ENCODE measurements at places on chromosomes 7 and 10.

DNA sequence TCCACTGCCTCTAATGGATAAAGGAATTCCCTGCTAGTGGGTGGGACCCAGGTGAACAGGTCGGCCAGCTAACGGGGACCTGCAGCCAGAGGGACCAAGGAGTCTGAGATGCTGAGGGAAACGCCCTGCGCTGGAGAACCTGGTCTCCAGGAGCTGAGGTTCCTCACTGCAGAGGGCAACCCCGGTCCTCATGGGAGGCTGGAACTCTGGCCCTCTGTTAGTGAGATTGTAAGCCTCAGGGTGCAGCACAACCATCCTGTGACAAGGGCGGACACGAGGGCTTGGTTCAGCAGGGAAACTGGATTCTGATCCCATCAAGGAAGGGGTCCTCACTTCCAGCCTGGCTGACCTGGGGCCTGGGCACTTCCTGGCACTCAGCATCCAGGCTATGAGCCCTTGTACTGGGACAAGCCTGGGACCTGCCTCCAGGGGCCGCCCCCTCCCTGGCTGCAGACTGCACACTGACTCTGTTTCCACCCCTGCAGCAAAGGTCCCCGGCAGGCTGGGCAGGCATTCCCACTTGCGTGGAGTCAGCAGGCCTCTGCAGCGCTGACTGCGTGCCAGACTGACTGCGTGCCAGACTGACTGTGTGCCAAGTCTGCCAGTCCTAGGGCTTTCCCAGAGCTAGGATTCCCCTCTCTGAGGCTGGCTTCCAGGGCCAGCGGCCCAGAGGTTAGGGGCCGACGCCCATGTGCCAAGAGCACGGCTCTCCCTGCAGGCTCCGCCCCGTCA is 143.2 kb downstream of the MAPK8 start:
- DNase-seq: no peak

GRCh38 chr7:132837529-132837928 is 244.4 kb downstream of the CHCHD3 start:
- no peak for DNase-seq

DNA sequence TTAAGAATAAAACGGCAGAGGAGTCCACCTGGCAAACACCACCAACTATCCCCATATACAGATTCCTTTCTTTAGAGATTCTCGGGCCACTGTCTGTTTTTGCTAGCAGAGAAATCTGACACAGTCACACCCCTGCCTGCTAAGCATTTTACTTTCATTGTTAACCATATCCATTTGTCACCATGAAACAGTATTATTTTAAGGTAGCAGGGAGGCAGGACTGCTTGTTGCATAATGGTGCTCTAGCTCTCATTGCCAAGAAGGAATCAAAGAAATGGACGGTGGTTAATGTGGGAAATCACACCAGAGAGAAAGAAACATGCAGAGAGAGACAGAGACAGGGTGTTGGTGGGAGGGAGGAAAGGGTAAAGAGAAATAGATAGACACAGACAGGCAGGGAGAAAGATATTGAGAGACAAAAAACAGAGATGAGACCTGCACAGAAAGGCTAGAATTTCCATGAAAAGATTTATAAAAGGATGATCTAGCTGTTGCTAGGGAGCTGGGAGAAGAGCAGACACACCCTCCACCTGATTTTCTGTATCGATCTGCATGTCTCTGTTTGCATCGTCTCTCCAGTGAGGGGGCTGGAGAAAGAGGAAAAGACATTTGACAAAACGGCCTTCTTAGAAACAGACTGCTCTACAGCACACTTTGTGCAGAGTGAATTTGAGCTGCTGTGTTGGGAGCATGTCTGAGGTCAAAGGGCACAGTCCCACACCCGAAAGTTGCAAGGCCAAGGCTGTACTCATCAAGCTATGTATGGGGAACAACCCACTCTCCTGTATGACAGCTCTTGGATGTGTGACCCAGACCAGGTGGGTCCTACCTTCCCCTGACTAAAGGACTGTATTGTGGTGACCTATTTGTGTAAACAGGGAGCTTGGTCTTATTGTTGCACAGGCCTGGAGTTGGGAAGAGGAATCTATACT is 303.1 kb downstream of the FZD1 start:
- DNase-seq: no peak

DNA sequence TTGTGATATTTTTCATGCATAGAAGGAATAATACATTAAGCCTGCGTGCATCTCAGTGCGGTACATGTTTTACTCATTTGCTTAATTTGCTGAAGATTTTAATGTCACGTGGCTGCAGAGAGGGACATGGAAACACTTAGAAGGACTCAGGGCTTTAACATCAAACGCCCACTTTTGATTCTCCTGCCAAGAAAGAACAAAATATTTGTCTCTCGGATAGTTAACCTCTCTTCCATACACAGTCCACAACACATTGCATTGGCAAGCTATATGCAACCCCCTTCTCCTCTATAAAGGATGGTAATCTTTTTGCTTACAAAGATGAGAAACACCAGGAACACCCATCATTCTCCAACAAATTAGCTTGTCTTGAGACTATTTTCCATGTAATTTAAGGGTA is 148.0 kb upstream of the NRP1 start:
- no peak for DNase-seq

DNA sequence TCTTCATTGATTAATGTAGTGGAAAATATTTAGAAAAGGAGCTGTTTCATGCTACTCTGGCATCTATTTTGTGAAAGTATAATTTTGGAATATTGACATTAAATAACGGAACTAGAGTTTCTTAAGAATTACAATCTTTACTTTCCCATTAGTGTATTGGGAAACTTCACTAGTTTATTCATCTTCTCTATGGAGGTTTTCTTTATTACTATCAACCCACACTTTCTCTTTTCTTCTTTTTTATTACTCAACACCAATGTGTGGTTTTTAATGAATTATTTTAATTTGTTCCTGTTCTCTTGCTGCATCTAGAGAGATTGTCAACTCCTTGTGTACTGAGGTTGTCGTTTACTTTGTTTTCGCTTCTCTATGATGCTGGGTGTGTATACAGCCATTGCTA is 20.4 kb upstream of the ITGB8 start:
- DNase-seq: no peak

DNA sequence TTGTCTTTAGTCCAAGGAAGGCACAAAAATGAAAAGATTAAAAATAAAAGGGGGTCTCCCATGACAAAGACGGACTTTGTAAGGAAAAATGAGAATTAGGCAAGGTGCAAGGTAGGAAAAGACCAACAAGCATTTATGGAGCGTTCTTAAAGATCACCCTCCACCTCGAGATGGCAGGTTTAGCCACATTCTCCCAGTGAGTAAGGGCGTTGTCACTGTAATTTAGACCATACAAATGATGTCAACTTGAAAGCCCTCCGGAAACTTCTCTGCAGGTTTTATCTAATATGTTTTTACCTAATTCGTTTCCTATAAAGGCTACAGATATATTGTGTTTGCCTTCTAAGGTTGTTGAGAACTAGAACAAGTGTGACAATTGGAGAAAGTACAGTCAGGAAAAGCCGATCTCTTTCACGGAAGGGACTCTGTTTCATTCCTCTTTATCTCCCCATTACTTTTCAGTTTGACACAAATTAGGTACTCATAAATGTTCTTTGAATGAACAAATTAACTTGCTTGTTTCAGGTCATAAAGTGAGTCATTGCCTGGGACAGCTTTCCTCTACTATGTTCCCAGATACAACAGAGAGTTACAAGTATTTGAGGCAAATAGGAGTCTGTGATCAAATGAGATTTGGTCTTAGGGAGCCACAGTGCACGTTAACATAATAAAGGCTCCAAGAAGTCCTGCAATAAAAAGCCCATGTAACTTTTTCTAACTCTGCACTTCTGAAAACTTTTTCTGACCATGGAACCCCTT is 102.6 kb upstream of the HABP2 start:
- no peak for DNase-seq

DNA sequence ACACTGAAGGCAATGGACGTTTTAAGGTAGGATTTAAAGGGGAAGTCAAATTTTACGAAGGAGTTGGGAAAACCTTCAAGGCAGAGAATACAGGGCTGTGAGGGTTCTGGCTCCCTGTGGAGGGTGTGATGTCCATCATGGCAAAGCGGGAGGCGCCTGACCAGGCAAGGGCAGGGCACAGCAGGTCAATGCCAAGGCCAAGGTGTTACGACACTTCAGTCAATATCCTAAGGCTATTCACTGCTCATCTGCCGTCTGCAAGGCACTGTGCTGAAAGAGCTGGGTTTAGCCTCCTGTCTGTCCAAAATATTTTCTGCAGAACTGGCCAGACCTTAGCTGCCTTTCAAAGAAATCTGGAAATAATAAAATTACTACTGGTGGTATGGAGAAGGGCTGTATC is 297.9 kb upstream of the MGMT start:
- no peak for DNase-seq

DNA sequence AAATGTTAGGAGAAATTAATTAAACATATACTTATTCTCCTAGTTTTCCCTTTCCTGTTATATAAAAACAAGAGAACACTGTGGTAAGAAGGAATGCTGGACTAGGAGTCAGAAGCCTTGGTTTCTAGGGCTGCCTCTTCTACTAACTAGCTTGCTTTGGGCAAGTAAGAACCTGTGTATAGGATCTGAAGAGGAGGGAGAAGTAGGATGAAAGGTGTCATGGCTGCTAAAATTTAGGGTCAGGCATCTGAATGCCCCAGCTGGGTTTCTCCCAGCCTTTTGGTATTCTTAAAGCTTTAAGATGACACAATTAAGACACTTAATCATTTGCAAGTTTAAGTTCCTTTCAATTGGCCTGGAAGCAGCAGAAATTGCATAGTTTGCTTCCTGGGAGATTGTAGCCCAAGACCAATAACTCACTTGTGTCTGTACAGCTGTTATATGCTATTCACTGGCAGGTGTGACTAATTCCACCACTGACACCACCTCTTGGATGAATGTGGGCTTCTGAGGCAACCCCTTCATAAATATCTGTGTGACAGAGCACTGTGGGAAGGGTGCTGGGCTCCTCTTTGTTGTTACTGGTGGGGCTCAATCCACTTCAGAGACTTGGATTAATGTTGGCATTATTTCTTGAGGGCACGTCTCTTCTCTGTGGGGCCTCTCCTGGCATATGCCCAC is 137.2 kb downstream of the LRMDA start:
- no peak for DNase-seq

- peak; percentile 25 for DNase-seq
These were observed 97.3 kb upstream of the MPP7 start for GRCh38 chr10:28400176-28400575.

GRCh38 chr10:44397476-44398225 is 12.8 kb upstream of the CXCL12 start:
- no peak for DNase-seq

GRCh38 chr10:28806951-28807759 is 129.8 kb downstream of the BAMBI start:
- DNase-seq: no peak

DNA sequence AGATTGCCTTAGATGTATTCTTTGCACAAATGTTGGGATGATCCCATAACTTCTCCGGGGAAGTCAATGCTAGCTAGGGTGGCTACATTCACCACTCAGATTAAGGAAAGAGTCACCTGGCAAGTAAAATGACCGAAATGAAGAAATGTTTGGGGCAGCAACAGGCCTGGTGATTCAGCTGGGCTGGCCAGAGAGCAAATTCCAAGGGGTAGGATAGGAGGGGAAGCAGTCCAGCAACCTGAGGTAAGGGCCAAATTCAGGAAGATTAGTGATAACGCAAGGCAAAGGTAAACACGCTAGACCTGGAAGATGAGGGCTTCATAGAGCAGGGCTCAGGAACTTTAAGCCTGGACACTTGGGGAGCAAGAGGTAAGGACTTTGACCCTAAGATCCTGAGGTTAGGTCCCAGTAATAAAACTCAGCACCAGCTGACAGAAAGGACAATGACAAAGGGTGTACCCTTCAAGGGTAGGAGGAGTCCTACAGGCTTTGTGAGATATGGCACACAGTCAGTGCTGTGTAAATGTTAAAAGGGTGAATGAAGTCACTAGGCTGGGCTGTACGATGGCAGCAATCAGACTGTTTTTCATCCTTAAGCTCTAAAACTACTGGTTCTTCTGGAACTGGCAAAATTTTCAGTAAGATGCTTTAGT is 22.7 kb upstream of the SMNDC1 start:
- no peak for DNase-seq

DNA sequence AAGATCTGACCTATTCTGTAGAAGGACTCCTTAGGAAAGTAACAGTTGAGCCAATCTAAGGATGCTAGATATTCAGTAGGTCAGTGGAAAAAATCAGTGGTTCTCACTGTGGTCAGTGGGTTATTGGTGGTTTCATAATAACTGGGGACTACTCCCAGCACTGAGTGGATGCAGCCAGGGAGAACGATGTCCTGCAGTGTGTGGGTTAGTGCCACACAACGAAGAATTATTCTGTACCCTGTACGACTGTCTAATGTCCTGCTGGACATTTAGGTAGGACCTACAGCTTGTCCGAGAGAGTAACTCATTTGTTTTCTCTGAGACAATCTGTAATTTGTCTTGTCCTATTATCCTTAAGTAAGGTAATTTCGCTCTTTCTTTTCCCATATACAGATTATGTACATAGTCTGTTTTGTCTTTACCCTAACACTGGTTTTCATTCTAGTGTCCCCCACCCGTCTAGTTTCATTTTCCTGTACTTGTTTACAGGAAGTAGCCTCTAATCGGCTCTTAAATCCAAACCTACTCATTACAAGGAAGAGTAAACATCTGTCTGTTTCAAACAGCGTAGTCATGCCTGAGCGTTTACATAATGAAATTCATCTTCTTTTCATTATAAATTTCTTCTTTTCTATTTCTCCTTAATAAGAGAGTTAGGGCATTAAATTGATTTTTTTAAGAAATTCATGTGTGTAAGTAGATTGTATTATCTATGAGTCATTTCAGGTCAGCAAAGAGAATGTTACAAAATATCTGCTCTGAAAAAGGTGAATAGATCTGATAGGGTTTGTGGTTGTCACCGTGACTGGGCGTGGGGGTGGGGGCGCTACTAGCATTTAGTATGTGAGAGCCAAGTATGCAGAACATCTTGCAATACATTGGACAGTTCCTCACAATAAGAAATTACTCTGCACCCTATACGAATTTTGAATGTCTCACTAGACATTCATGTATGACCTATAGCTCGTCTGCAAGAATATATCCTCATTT is 8.3 kb upstream of the ZC3HAV1L start:
- DNase-seq: no peak

DNA sequence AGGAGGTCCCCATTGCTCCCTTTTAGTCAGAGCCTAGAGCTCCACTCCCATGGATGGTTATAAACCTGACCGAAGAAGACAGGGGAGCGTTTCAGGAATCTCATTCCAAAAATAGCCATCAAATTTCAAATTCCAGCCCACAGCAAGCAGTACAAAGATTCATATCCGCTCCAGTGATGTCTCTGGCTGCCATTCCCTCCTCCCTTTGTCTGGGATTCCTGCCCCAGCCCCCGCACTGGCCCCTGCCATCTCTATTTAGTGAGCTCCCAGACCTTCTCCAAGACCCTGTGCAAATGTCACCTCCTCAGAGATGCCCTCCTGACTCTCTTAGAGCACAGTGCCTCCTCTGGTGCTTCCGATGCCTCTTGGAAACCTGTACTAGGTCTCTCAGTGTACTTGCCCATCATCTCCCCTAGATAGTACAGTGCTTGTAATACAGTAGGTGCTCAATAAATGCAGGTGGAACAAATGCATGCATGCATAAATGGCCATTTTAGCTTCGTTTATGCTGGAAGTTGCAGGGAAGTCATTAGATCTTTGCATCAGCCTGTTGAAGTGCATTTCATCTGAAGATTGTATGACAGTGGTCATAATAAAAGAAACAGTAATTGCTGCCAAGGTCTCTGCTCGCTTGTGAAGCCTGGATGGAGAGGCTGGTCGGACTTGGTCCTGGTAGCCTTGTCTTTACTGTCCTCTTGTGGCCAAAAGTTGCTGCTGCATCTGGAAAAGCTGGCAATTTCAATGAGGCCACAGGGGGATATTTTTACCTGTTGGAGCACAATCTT is 32.0 kb upstream of the HABP2 start:
- DNase-seq: peak; percentile 70

GRCh38 chr10:486666-487322 is 202.7 kb downstream of the DIP2C start:
- no peak for DNase-seq
